ENCODE measurements at places on chromosomes 4 and X.

- no peak for DNase-seq
These were observed 122.1 kb downstream of the TBL1X start for GRCh38 chrX:9586992-9587392.

GRCh38 chr4:104500442-104500841 is 5.7 kb upstream of the CXXC4 start:
- no peak for DNase-seq

GRCh38 chrX:41491267-41492004 is 44.3 kb downstream of the NYX start:
- no peak for DNase-seq

DNA sequence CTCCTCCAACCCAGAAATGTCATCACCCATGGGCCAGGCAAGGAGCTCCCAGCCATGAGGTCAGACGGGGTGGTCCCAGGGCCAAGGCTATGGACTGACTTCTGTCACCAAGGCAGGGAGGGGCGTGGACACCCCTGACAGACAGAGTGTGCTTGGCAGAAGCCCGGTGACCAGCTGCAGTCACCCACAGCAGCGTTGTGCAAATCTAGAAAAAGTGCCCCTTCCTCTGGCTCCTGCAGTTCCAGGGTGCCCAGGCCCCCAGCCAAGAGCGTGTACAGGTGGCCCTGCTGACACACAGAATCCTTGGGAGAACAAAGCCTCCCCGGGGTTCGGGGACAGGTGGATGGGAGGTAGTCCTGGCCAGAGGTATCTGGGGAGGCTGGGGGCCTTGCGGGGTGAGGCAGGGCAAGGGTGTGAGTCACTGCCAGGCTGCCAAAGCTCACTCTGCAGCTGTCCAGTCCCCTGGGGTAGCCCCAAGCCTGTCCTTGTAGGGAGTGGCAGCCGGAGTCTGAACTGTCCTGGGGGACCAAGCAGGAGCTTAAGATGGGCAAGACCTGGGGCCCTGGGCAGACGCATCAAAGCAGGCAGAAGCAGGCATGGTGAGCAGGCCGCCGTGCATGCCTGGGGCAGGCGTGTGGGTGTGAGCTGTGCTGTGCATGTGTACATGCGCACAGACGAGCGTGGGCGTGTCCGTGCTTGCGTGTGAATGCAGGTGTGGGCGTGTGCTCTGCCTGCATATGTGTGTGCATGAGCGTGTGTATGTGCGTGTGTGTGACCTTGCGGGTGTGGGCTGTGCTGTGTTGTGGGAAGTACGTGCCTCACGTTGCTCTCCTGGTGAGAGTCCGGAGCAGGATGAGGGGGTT is 3.3 kb downstream of the MYL5 start:
- DNase-seq = no peak

GRCh38 chr4:79233820-79234219 is 92.0 kb downstream of the NAA11 start:
- no peak for DNase-seq

DNA sequence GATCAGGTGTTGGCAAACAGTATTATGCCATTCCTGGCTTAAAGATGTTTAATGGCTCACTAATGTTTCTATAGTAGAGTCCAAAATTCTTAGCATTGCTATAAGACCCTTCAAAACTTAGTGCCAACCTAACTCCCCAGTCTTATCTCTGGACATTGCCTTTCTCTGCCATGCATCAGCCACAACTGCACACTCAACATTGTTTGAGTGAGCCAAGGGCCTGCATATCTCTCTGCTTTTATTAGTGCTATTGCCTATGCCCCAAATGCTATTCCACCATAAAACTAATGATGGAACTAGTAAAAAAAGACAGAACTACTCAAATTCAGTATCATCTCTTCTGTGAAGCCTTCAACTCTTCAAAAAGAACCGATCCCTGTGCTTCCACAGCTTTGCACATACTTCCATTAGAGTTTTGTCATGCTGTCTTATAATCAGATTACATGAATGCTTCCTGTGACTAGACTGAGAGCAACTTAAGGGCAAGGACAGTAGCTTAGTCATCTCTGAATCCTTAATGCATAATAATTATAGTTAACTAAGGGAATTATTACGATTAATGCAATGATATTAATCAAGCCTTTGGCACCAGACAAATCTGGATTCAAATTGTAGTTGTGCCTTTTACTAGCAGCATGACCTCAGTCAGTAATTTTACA is 53.7 kb downstream of the CHM start:
- DNase-seq = no peak

- DNase-seq = no peak
These were observed 1192.6 kb downstream of the C4orf33 start for GRCh38 chr4:130288576-130288975.

DNA sequence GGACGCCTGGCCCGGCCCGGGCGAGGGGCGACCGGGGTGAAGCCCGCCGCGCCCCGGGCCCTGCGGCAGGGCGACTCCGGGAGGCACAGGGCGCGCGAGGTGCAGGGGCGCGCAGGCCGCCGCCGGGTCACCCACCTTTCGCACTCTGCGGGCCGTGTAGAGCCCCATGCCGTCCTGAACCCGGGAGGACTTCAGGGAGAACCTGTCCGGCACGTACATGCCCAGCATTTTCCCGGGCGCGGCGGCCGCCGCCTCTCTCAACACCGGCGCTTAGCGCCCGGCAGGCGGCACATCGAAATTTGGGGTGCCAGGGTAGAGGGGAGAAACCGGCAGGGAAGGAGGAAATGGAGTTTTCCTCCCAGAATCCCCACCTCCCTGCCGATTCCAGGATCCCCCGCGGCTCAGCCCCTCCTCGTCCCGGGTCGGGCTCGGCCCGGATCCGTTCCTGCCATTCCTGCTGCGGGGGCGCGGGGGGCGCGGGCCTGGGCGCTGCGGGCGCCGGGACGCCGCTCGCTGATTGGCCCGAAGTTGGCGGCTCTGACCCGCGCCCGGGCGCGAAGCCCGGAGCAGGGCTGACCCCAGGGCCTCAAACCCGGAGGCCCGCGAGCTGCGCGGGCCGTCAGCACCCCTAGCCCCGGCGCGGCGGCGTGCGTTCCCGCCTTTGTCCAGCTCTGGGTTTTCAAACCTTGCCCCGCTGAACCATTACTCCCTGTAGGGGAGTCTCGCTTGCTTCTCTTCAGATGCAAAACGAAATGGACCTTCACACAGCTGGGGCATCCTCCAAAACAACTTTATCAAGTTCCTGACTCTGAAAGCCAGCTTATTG is at the start of gene PRDM5:
Gene PRDM5, minus strand, starts transcription at position 346 of the 826 bp plus-strand sequence. Its CDS starts 118 bp downstream, at position 228.
- peak; percentile 52 for DNase-seq

GRCh38 chr4:169566021-169566818 is 46.2 kb downstream of the NEK1 start:
- DNase-seq = peak; percentile 11

GRCh38 chr4:81470456-81471297 is 1.0 kb downstream of the RASGEF1B start:
- DNase-seq = peak; percentile 51

GRCh38 chrX:41198410-41198809 is 113.2 kb downstream of the USP9X start:
- DNase-seq = no peak

DNA sequence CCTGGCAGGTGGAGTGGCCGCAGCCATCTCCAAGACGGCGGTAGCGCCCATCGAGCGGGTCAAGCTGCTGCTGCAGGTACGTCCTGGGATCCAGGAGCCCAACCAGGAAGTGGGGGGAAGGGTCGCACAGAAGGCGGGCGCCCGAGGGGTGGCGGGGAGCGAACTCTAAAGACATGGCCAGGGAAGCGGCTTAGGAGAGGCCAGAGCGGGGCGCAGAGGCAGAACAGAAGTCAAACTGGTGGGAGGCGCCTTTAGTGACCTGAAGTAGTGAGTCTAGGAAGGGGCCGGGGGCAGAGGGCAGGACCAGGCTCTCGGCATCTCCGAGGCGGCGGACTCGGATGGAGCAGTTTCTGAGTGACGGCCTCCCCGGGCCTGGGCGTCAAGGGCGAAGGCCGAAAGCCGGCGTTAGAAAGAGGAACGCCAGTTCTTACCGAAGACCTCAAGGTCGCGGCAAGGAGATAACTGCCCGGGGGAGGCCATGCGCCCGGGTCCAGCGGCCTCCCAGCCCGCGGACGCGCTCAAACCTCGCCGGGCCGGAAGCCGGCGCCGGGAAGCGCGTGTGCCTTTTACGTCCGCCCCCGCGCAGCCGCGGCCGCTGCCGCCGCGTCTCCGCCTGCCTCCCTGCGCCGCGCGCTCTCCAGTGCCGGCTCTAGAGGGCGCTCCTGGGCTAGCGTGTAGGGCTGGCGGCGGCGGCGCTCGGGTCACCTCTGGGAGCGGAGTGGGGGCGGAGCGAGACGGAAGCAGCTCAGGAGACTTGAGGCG is 488 bp downstream of the SLC25A5 start:
- DNase-seq = peak; percentile 92

DNA sequence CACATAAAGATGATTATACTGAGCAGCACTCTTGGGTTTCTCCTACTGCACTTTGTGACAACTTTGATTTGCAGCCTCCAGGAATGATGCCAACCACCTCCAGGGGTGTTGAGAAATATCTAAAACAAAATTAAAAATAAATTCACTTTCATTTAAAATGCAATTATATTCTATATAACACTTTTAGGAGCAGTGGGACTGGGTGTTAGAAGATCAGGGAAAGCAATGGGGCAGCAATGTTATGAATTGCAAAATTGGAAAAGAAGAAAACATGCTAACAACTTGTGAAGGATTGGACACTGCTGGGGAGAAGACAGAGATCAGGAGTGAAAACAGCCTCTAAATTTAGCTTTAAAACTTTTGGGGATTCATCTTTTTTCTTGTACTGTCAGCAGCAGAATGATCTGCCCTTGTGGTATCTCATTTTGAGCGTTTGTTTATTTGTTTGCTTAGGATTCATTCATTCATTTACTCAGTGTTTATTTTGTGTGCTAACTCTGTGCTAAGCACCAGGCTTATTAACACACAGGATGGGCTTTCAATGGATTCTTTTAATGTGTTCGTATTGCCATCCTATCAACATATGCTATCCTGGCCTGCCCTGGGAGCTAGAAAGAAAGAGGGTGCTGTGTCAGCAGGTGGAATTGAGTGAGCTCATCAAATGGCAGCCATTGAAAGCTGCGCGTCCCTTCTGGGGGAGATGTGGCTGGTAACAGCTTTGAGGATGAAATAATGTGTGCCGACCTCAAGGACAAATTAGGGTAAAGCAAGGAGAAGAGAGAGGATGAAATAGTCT is 96.5 kb downstream of the FRMPD4 start:
- DNase-seq = no peak

GRCh38 chr4:105896461-105896942 is 1.2 kb downstream of the NPNT start:
- no peak for DNase-seq

DNA sequence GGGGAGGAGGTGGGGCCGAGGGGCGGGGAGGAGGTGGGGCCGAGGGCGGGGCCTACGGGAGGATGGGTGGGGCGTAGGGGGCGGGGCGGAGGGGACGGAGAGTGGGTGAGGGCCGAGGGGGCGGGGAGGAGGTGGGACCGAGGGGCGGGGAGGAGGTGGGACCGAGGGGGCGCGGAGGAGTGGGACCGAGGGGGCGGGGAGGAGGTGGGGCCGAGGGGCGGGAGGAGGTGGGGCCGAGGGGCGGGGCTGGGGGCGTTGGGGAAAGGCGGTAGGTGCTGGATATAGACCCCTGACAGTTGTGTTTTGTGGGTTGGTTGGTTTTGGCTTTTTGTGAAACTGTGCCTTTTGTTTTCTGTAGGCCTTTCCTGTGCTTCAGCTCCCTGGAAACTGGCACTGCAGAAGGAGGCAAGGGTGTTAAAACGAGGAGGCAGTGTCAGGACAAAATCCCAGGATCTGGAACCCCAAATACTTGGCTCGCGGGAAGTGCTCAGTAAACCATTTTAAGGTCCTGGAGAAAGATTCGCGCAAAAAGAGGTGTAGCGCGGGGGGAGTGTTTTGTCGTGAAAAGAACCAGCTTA is 580 bp upstream of the MMGT1 start:
- peak; percentile 70 for DNase-seq

GRCh38 chrX:71053217-71053621 is 14.9 kb downstream of the SNX12 start:
- no peak for DNase-seq

DNA sequence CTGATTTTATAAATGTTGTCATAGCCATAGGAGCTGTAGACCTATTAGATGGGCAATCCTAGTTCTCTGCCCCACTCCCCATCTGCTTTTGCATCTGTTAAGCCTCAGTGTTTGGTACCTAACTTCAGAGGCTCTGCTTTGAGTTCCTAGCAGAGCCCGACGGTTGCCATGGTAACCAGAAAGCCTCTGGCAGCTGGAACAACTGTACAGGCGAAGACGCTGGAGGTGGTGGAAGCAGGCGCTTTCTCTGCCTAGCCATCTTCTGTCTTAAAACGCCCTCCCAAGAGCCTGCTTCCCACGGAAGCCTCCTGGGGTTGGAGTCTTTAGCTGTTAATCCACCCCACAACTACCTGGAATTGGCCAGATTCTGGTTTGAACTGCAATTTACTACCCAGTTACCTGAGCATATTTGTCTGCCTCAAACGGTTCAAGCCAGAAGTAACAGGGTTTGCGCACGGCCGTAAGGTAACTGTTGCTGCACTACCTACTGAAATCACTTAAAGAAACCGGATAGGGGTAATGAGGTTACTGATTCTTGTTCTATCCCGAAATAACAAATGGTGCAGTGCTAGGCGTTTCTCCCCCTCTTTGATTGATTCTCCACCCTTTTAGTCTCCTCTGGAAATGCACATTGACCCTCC is 1.0 kb upstream of the GABRG1 start:
- DNase-seq = no peak

DNA sequence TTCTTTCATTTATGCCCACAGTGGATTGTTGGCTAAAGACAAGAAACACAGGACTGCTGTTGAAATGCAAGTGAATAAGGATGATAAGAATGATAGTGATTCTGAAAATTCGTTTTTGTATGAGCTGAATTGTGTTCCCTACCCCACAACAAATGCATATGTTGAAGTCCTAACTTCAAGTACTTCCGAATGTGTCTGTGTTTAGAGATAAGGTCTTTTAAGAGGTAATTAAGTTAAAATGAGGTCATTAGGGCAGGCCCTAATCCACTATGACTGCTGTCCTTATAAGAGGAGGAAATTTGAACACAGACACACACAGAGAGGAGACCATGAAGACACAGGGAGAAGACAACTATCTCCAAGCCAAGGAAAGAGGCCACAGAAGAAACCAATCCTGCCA is 126.6 kb upstream of the ACSL4 start:
- DNase-seq = no peak

GRCh38 chr4:73707269-73707875 is 33.0 kb upstream of the CXCL8 start:
- no peak for DNase-seq

GRCh38 chr4:30882995-30883675 is 163.0 kb downstream of the PCDH7 start:
- DNase-seq = no peak

DNA sequence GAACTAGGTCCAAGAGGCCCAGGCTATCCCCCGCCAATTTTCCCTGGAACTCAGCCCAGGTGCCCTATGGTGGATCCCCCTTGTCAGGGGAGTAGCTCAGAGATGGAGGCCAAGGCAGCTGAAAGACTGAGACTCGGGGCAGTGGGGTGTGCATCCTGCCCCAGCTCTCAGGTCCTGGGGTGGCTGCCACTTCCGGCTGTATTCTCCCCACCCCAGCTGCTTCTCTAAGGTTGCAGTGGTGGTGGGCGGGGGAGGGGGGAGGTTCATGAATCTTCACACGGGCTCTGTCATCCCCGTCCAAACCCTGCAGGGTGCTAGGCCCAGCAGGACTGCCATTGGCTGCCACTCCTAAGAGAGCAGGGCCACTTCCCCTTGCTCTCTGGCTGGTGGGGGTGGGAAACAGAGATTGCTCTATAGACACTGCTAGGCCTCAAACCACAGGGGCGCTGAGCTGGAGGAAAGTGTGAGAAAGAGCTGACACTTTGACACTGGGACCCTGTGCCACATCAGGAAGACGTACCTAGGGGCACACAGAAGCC is 1.5 kb downstream of the SASH3 start:
- DNase-seq = peak; percentile 79

- no peak for DNase-seq
These were observed 206.2 kb downstream of the ANK2 start for GRCh38 chr4:113255628-113256027.

Data from stimulated activated naive CD8-positive, alpha-beta T cell treated with anti-CD3 and anti-CD28 coated beads, Interleukin-15, Interleukin-2, amounts not matched to agents 100 U/mL and 50 U/mL, for 24 hours (primary cell).